GM20000 (cell line): ENCODE measurements at places on chromosomes 2 and 18.
A peak's percentile ranks its signal among the peaks of the same experiment; 100 is the strongest.

- DNase-seq, result no peak
These were observed 144.8 kb upstream of the CYP26B1 start for GRCh38 chr2:72292433-72292832.

DNA sequence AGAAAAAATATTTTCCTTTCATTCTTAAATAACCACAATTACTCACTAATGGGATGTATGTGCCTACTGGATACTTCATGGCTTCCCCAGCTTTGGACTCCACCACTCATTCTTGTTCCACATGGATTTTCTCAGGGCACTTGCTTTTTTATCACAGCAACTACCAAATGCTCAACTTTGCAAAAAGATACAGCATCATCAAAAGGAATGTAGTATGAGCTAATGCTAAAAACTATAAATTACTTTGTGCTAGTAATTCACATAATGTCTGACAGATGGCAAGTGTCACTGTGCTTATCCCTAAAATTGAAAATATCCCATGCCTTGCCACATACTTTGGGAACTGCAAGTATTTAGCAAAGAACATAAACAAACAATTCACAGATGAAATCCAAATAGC lies 130.4 kb upstream of the ZFP36L2 start:
- DNase-seq, result no peak

GRCh38 chr18:43442571-43442970 lies 165.3 kb upstream of the SYT4 start:
- DNase-seq, result no peak

DNA sequence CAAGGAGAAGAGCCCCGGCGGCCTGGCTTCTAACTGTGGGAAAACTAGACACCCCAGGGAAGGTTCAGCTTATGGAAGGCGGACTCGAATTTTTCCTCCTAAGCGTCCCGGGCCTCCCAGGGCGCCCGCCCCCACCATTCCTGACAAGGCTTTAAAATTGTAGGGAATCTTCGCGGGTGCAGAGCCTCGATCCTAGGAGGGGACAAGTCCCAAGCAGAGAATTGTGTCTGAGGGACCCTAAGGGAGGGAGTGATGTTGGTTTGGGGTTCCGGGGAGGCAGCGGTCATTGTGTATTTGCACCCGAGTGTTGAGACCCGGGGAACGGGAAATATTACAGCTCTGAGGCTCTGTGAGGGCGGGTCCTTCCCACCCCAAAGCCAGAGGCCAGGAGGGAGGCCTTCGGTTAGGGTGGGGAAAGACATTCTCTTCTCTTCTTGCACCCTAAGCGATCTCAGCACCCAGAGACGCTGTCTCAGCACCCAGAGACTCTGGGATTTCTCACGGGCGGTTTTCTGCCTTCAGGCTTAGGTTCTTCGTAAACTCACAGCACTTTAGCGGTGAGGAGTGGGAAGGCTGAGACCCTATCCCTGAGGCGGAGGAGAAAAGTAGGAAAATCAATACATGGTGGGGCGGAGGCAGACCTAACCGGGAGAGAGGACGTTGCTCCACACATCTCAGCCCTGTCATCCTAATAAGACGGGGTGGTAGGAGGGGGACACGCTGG lies 7.6 kb downstream of the OSR1 start:
- peak; percentile 28 for DNase-seq

- DNase-seq, result no peak
These were observed 132.1 kb downstream of the GBX2 start for GRCh38 chr2:236036045-236036444.
